Left renal cortex interstitium (tissue), 4 donors: ENCODE measurements at places on chromosomes 5 and 9. TPM values are rescaled to one million over a fixed set of nuclear protein-coding genes. Genes with fewer than 3 reads are reported as not detected.

DNA sequence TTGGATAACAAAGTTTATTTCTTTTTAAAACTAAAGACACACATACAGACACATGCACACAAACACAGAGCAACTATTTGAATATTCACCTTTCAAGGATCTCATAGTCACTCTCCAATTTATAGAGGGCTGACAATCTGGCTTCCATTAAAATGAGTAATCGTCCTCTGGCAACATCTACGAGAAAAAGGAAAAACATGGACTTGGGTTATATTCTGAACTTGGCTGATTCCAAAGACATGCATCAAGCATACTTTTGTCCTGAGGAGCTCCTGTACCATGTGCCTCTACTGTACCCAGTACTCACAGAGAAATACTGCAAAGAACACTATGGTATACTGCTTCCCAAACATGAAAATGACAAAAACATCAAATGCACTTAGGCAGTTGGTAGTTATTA lies 15.4 kb downstream of the IARS1 start:
- no peak for DNase-seq

- DNase-seq, result no peak
Observed at GRCh38 chr5:170849374-170849773, 12.4 kb upstream of the RANBP17 start.

DNA sequence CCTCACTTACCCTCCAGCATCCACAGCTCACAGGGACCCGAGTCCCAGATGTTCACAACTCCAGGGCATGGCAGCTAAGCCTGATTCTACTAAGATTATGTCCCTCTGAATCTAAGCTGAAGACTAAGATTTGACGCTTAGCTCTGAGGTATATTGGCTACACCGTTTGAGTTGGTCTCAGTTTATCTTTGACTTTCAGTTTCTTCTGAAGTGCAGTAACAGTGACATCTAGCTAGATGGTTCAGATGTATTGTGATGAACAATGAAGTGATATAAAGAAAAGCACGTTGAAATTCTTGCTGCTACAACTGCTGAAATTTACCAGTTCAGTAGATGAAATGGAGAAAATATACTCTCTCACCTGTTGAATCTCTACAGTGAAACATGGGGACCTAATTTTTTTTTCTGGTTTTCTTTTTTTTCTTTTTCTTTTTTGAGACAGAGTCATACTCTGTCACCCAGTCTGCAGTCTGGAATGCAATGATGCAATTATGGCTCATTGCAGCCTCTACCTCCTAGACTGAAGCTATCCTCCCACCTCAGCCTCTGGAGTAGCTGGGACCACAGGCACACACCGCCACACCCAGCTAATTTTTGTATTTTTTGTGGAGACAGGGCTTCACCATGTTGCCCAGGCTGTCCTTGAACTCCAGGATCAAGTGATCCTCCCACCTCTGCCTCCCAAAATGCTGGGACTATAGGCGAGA lies 15.7 kb downstream of the RFK start:
- no peak for DNase-seq

- DNase-seq, result no peak
Observed at GRCh38 chr9:127562841-127563401, 49.2 kb upstream of the STXBP1 start.

DNA sequence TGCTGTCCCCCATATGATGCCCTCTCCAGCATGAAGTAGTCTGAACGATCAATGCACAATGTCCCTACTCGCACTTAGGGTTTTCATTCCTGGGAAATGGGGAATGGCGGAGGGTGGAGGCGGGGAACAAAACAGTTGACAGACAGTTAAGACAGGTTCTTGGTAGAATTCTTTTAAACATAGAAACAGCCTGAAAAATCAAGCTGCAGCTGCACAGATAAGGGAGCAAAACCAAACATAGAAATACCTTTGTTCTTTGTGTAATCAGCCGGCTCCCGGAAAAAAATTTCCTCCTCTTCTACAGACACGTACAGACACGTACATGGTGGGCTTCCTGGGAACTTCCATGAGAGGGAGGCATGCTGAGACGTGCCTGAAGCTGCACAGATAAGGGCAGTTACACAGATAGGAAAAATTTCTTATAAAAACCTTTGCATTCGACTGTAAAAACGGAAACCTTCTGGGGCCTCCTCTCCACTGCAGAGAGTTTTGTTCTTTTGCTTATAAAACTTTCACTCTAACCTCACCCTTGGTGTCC lies 662.4 kb upstream of the PTPRD start:
- DNase-seq, result no peak

DNA sequence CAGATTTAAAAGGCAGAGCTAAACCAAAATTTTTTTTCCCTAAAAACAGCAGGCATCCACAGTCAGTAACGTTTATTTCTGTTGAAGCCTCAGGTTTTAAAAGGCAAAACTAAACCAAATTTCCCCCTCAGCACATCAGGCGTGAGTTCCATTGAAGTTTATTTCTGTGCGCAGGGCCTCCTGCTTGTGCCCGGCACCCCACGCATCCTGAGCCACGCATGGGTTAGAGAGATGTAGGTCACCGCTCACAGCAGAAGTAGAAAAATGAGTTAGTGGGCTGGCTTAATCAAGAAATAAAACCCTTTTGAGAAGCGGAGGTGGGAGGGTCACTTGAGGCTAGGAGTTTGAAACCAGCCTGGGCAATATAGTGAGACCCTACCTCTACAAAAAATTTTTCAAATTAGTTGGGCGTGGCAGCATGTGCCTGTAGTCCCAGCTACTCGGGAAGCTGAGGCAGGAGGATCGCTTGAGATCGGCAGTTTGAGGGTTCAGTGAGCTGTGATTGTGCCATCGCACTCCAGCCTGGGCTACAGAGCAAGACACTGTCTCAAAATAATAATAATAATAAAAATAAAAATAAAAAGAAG lies 75.6 kb upstream of the SPIN1 start:
- DNase-seq, result no peak

GRCh38 chr5:75707911-75708509 lies 9.2 kb downstream of the POC5 start:
- no peak for DNase-seq

DNA sequence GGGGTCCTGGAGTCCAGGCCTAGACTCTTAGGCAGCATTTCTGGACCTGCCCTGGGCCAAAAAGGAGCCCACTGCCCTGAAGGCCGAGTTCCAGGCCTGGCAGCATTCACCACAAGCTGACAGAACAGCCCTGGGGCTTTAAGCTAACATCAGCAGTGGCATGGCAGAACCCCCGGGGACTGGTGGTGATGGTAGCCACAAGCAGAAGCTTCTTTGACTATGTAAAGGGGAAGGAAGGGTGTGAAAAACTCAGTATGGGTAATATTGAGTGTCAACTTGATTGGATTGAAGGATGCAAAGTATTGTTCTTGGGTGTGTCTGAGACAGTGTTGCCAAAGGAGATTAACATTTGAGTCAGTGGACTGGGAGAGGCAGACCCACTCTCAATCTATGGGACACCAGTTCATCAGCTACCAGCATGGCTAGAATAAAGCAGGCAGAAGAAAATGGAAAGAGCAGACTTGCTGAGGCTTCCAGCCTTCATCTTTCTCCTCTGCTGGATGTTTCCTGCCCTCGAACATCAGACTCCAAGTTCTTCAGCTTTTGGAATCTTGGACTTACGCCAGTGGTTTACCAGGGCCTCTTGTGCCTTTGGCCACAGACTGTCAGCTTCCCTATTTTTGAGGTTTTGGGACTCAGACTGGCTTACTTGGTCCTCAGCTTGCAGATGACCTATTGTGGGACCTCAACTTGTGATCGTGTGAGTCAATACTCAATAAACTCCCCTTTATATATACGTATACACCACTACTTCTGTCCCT lies 661.0 kb upstream of the C9orf72 start:
- DNase-seq, result no peak

DNA sequence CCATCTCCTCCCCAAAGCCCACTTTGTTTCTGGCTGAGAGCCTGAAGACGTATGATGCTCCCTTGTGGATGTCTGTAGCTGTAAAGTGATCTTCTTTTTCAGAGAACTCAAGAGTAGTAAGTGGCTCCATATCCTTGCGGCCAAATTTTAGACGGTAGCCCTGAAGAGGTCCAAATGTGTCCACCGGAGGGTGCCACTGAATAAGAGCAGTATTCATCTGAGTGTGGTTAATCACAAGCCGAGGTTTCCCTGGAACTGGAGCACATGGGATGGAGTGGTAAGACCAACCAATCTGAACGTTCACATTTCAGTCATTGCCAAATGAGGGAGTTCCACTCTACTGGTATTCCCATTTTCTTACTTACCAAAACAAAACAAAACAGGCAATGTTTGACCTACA lies 686.5 kb upstream of the DMAC1 start:
- DNase-seq, result no peak

DNA sequence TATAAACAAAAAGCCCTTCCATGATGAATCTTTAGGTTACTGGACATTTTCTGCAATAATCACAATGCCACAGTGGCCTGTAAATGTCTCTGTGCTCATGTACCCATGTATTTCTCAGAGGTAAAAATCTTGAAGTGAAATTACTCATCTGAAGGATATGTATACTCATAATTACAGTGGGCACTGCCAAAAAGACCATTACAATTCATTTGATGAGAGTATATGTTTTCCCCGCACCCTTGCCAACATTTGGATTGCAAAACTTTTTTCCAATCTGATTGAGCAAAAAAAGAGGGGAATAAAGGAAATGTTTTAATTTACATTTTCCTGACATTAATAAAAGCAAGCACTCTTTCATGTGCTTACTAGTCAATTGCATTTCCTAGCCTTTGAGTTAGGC lies 110.5 kb downstream of the EPB41L4A start:
- DNase-seq, result no peak

GRCh38 chr9:123686829-123687192 lies 243.1 kb downstream of the DENND1A start:
- no peak for DNase-seq

ACER2 gene
- 17.7 TPM for polyA plus RNA-seq

CCDC152 gene
- polyA plus RNA-seq, result 13.3 TPM

GRXCR2 gene
- not detected for polyA plus RNA-seq

POU5F2 gene
- 0.09 TPM for polyA plus RNA-seq

SEMA4D gene
- 42.2 TPM for polyA plus RNA-seq
